ENCODE measurements at places on chromosomes 4 and X.

- DNase-seq: no peak
Observed at GRCh38 chr4:132982151-132982550, 166.9 kb upstream of the PCDH10 start.

DNA sequence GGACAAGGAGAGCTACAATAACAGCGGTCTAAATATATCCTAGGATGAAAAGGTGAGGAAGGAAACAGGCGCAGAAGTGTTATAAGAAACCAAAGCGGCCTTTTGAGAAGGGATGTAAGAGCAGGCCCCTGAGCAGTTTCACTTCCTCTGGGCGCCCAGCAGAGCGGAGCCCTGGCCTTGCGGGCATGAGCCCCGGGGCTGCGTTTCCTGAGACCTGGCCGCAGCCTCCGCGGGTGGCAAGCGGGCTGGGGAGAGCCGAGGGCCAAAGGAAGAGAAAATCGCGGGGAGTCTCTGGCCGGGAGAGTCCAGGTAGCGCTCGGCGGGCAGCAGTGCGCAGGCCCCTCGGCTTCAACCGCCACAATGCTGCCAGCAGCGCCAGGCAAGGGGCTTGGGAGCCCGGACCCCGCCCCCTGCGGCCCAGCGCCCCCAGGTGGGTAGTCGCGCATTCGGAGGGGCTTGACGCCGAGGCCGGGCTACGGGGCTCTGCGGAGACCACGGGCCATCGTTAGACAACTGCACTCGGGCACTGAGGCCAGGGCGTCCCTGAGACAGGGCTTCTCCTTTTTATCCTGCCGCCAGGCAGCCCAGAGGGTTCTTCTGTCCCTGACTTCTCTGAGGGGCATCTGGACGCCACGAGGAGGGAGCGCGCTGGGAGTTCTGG is at the start of gene BANK1:
BANK1 (plus strand) TSS at position 210 of the 661 bp plus-strand sequence; CDS start at position 361, 151 bp downstream.
- peak; percentile 0 for DNase-seq

DNA sequence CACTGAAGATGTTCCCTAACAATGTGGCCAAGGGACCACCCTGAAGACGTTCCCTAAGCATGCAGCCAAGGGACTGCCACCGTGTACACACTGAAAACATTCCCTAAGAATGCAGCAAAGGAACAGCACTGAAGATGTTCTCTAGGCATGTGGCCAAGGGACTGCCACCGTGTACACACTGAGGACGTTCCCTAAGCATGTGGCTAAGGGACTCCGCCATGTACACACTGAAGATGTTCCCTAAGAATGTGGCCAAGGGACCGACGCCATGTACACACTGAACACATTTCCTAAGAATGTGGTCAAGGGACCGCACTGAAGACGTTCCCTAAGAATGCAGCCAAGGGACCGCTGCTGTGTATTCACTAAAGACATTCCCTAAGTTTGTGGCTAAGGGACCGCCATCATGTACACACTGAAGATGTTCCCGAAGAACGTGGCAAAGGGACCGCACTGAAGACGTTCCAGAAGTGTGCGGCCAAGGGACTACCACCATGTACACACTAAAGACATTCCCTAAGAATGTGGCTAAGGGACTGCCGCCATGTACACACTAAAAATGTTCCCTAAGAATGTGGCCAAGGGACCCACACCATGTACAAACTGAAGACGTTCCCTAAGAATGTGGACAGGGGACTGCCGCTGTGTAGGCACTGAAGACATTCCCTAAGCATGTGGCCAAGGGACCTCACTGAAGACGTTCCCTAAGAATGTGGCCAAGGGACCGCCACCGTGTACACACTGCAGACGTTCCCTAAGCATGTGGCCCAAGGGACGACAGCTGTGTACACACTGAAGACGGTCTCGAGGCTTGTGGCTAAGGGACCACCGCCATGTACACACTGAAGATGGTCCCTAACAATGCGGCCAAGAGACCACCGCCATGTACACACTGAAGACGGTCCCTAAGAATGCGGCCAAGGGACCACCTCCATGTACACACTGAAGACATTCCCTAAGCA is 54.8 kb downstream of the DHRSX start:
- DNase-seq: no peak

GRCh38 chr4:129335818-129336217 is 239.9 kb downstream of the C4orf33 start:
- DNase-seq: no peak

DNA sequence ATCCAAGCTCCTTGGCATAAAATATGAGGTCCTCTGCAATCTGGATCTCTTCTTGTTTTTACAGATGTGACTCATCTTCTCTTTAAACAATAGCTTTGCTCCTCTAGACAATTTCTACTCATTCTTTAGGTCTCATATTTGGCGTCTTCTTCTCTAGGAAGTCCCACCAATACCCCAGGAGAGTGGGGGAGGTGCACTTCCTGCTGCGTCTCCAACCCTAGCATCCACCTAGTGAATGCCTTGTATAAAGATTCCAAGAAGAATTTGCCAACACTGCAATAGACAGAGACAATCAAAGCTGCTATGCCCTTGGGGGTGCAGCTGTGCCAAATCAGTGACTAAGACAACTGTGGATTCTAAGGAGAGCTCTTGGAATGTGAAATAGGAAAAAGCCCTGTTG is 45.7 kb upstream of the SLC10A7 start:
- DNase-seq: no peak

DNA sequence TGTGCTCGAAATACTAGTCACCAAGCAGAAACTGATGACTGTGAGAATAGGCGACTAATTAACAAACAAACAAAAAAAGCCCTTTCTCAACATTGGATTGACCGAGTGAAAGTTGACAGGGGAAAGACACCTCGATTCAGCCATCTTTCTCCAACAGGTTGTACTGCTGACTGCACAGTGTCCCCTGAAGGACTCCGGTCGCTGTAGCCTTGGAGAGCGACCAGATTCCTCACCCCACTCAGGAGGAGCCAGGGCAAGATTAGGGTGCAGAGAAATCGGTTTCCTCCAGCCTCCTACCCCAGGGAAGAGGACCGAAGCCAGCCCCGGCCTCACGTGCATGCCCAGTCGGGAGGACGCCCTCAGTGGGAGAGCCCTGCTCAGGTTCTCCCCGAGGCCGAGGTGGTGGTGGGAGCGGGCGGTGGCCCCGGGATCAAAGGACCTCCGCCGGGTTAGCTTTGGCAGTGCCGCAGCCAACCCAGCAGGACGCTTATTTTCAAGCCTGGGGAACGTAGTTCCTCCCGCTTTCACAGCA is 1.1 kb upstream of the RAP1GDS1 start:
- peak; percentile 11 for DNase-seq

DNA sequence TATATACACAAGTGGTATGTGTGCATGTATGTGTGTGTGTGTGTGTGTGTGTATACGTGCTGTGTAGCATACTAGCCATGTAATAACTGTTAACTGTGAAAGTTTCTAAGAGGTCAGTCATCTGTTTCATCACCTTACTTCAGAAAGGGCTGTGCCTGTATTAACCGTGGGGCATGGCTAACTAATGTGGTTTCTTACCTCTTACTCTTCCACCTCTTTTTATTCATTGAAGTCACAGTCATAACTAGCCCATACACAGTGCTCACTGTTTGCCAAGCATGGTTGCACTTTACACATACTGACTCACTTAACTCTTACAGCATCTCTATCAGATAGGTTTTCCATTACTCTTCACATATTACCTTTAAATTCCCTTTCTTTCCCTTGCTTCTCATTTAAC is 23.7 kb upstream of the LRAT start:
- no peak for DNase-seq

DNA sequence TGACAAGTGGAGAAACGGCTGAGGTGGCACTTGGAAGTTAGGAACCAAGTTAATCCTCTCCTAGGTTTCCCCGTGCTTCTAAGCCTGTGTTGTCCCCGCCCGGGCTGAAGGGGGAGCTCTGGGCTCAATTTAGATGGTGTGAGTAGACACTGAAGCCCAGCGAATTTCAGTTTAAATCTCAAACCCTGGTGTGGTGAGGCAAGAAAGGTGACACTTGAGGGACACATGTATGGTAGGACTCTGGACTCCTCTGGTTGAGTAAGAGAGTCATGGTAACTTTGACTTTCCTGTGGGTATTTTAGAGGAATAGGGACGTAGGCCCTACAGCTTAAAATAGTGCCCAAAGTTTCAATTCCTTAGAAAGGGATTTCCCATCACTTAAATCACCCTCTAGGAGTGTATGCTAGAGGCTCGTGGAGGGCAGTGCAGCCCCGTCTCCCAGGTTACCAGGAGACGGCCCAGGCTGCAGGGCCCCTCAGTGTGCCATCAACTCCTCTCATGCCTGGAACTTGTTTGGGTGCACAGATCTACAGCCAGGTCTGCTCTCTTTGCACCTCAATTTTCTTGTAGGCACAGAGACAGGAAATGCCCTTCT is 24.0 kb downstream of the HAND2 start:
- peak; percentile 20 for DNase-seq

DNA sequence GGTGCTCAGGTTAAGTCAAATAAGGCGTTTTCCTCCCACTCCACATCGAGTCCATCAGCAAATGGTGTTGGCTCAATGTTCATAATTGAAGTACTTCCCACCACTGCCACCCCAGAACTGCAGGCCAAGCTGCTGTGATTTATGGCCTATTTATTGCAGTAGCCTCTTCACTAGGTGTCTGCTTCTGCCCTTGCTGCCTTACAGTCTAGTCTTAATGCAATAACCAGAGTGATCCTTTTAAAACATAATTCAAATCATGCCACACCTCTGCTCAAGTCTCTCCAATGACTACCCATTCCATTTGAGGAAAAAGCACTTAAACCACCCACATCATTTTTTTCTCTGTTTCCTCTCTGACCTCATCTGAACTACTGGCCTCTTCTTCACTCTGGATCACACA is 220.3 kb downstream of the KCNIP4 start:
- DNase-seq: no peak

All from stimulated activated CD4-positive, alpha-beta T cell treated with anti-CD3 and anti-CD28 coated beads, Interleukin-15, amount 100 ng/mL, for 1 hour (primary cell).